ENCODE measurements at places on chromosomes 7 and 10. TPM values are rescaled to one million over a fixed set of nuclear protein-coding genes. Genes with fewer than 3 reads are reported as not detected.

GRCh38 chr7:11217848-11218565, 244.3 kb downstream of the PHF14 start:
- no peak for DNase-seq

EIF4EBP2 gene
- polyA plus RNA-seq: 60.3 TPM

DNA sequence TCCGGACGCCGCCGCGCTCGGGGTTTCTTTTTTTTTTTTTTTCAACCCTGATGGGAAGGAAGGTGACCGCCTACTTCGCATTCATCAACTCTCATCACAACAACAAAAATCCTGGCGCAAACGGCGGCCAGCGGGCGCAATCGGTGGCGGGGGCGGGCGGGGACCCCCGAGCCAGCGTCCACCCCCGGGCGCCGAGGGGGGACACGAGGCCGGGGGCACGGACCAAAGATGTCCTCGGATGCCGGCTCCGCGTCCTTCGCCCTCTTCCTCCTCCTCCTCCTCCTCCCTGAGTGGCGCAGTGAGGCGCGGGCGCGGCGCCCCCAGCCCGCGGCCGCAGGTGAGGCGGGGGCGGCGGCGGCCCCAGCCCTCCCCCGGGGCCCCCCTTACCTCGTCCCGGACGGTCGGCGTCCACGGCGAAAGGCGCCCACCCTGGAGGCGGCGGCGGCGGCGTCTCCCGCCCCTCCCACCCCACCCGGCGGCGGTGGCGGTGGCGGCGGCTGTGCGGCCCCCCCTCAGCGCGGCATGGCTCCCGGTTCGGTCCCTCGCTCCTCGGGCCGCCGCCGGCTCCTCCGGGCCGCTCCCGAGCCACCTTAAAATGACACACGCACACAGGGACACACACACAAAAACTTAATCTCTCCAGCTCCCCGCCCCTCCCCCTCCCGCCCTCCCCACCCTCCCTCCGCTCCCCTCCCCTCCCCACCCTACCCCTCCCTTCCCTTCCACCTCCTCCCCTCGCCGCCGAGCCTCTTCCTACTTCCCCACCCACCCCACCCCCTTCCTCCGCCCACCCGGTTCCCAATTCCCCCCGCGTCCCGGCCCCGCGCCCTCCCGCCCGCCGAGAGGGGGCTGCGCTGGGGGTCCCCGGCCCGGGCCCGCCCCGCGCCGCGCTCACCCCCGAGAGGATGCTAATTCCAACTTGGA, at the start of gene CTBP2:
CTBP2 (minus strand) TSS at position 632 of the 924 bp plus-strand sequence.
- peak; percentile 43 for DNase-seq

DNA sequence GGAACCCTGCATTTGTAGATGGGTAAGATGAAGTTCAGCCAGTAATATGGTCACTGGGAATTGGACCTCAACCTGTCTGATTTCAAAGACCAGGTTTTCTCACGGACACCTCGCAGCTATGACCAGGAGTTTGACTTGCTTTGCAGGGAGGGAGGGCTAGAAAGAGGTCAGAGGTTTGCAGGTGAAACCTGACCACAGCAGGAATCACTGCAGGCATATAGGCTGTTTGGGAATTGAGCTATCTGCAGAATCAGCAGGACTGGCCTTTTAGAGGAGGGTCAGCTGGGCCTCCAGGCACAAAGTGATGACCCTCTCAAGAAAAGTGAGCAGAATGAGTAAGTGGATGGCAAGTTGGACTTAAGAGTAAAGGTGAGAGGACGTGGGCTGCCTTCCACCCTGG, 166.3 kb downstream of the ADRA2A start:
- DNase-seq: no peak

DNA sequence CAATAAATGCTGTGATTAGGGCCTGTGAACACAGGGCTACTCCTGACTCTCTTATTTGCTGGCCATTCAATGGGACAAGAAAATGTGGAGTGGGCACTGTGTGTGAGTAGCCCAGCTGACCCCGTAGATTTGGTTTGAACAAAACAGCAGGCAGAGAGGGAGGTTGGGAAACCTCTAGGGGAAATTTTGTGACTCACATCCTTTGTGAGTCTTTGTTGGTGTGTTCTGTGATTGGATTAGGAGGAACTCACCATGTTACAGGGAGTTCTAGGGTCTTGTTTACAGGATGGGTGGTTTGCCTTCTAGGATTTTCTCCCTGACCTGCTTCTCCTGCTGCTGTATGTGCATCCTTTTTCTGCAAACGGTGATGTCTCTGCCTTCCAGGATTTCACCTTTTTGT, 128.3 kb upstream of the MKI67 start:
- DNase-seq: no peak

SVOPL gene
- polyA plus RNA-seq: 0.10 TPM

Measured in small intestine (tissue), 16 donors.